ENCODE measurements at places on chromosomes 7 and 10. TPM values are rescaled to one million over a fixed set of nuclear protein-coding genes. Genes with fewer than 3 reads are reported as not detected.

DNA sequence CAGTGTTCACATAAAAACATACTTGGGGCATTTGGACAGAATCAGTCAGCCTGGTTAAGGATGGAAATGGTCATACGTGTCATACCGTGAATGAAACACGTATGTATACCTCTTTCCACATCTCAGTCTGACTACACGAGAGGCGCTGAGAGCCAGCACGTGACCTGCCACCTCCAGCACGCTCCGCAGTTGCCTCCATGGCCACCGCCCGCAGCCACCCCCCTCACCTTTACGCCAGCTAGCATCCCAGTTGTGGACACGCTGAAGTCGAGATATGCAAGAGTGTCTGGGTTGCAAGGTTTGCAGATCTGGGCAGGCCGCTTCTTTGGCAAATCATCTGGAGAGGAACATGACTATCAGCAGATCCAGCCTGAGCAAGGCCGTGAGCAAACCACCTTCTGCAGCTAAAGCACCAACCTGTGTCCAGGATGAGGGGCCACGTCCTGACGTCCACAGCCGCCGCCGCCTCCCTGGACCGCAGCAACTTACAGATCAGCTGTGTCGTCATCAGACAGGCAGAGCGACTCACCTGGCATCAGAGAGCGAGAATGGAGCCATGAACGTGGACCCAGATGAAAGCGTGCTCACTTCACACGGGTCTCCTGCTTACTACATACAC is 209.4 kb downstream of the ZMYND11 start:
- no peak for DNase-seq

DNA sequence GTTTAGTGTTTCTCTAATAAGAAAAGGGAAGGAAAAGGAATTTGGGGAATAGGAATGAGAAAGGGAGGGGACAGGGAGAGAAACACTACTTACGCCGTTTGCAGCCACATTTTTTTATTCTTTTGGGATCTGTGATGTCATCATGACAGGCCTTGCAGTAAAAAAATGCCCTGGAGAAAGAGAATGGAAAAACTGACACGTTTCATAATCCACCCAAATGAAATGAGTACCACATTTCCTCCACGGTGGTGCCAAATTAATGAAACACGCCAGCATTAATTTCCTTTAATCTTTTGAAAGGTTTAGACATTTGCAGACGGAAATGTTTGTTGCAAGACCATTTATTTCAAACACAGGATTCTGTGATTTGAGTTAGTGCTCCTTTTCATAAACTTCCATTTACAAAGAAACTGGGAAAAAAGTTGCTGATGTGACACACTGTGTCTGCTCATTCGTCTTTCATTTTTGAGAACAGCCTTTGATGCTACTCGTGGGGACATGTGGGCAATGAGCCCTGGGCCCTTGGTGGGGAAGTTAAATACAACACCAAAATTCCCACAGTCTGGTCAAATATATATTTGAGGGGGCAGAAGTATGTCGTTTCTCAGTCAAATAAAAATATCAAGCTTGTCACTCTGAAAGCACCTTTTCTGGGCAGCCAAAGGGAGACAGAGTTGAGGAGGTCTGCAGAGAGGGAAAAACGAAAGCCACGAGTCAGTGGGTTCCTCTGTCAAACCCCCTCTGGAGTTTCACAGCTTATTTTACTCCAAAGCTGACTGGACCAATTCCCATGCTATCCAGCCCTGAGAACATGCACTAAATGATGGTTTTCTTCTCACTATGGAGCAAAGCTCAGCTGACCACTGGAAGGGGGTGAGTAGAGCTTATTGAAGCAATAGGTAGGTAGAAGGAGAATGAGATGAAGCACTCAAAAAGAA is 625.5 kb downstream of the KCNMA1 start:
- DNase-seq, result no peak

NUPR2 gene
- total RNA-seq, result not detected

- no peak for DNase-seq
Measured at GRCh38 chr7:135159359-135160085, 11.0 kb downstream of the CYREN start.

GRCh38 chr10:35372329-35372728 is 36.0 kb downstream of the CCNY start:
- DNase-seq, result no peak

- DNase-seq, result no peak
Measured at GRCh38 chr10:6936931-6937330, 356.9 kb upstream of the PRKCQ start.

DNA sequence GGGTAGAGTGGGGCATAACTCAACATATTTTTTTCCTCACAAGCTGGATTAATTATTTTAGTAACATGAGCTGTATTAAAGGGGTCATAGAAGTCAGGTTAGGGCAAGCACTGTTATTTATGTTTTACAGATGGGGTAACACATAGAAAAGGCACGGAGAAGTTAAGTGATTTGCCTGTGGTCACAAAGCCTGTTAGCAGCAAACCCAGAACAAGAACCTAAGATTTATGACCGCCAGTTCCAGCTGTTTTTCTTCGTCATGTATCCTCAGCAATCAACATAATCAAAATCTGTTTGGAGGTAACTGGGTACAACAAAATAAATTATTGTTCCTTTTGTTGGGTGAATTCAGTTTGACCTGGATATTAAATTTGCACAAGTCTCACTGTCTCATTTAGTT is 57.2 kb upstream of the BET1 start:
- no peak for DNase-seq

GRCh38 chr7:128136215-128136597 is 104.9 kb upstream of the LEP start:
- no peak for DNase-seq

- DNase-seq, result no peak
Measured at GRCh38 chr10:103139803-103140202, 53.3 kb downstream of the NT5C2 start.

GRCh38 chr7:32762925-32763293 is 128.7 kb downstream of the KBTBD2 start:
- no peak for DNase-seq

- DNase-seq, result no peak
Measured at GRCh38 chr10:71909399-71910083, 54.7 kb upstream of the CHST3 start.

CFAP58 gene
- 0.03 TPM for total RNA-seq

NME8 gene
- not detected for total RNA-seq

DNA sequence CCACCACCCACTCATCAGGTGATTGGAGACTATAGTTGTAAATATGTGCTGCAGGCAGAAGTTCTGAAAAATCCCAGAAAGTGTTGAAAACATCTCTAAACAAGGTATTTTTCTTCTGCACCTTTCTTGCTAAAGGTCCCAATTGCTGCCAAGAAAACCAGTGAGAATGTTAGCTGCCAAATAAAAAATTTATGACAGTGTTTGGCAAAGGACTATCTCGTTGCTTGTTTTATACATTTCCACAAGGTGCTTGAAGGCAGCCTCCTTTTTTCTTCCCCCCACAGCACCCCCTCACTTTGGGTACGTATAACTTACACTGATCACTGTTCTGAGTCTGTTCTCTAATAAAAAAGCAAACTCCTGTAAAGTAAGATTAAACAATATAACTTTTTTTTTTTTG is 158.6 kb upstream of the TCF7L2 start:
- DNase-seq, result no peak

GRCh38 chr10:86857128-86857721 is 100.2 kb downstream of the MMRN2 start:
- no peak for DNase-seq

OR13A1 gene
- not detected for total RNA-seq

DNA sequence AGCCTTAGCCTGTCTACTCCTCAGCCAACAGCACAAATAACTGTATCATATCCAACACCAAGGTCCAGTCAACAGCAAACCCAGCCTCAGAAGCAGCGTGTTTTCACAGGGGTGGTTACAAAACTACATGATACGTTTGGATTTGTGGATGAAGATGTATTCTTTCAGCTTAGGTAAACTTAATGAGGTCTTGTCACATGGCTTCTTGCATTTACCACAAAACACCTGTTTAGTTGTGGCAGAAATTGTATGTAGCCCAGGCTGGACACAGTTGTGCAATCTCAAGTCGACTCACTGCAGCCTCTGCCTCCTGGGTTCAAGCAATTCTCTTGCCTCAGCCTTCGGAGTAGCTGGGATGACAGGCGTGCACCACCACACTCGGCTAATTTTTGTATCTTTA is 21.4 kb downstream of the CCAR1 start:
- no peak for DNase-seq

PLCE1 gene
- total RNA-seq, result 1.4 TPM

VOPP1 gene
- 133 TPM for total RNA-seq

SPDYE11 gene
- not detected for total RNA-seq

GTF2IRD1 gene
- total RNA-seq, result 41.5 TPM

- DNase-seq, result no peak
Measured at GRCh38 chr10:36232935-36233334, 590.8 kb upstream of the FZD8 start.

DNA sequence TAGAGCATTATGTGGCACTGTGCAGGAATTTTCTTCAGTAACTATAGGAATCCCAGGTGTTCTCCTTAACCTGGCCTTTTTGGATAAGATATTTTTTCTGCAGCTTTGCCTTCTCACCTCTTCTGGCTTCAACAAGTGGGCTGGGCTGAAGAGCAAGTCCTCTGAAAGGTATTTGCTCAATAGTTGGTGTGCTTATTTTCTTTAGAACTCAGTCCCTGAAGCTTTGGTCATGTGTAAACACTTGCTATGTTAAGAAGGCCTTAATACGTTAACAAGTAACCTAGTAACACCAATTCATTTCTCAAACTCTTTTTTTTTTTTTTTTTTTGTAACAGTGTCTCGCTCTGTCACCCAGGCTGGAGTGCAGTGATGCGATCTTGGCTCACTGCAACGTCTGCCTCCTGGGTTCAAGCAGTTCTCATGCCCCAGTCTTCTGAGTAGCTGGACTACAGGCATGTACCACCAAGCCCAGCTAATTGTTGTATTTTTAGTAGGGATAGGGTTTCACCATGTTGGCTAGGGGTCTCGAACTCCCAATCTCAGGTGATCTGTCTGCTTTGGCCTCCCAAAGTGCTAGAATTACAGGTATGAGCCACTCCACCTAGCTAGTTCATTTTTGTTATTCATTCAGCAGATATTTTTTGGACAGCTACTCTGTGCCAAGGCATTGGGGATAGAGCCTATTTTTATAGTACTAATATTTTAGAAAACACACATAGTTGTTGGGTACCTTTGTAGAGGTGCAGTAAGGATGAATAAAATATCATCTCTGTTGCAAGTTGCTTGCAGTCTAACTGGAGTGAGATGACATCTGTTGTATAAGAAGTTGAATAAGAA is 164.6 kb downstream of the SND1 start:
- no peak for DNase-seq

- no peak for DNase-seq
Measured at GRCh38 chr7:157657741-157658740, 321.2 kb downstream of the DNAJB6 start.

- no peak for DNase-seq
Measured at GRCh38 chr10:123551259-123551658, 114.9 kb upstream of the GPR26 start.

PLEKHS1 gene
- not detected for total RNA-seq

PAX4 gene
- total RNA-seq, result 1.0 TPM

- no peak for DNase-seq
Measured at GRCh38 chr7:105396566-105396965, 7.8 kb upstream of the SRPK2 start.

FOXI2 gene
- not detected for total RNA-seq

- no peak for DNase-seq
Measured at GRCh38 chr7:137862358-137862757, 15.6 kb upstream of the DGKI start.

ZCCHC24 gene
- not detected for total RNA-seq

FAM237B gene
- not detected for total RNA-seq

- DNase-seq, result no peak
Measured at GRCh38 chr7:154564676-154565075, 438.2 kb downstream of the PAXIP1 start.

- DNase-seq, result no peak
Measured at GRCh38 chr10:128151031-128151430, 24.8 kb upstream of the MKI67 start.

DNA sequence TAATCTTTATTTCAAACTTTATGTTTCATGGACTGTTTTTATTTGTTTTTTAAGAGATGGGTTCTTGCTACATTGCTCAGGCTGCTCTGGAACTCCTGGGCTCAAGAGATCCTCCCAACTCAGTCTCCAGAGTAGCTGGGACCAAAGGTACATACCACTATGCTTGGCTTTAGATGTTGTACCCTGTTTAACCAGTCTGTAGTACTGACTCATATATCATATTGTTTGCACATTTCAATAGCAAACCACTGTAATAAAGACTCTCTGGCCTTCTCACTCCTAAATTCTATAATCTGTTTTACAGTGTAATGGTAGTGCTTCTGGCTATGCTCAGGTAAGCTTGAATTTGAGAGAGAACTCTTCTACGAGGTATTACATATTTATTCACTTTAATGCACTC is 413.6 kb upstream of the PCDH15 start:
- DNase-seq, result no peak

STEAP2 gene
- total RNA-seq, result 8.2 TPM

CTTNBP2 gene
- 1.0 TPM for total RNA-seq

- peak; percentile 27 for DNase-seq
Measured at GRCh38 chr7:36871863-36872262, 147.6 kb upstream of the AOAH start.

GRCh38 chr7:108038986-108039385 is 36.0 kb upstream of the LAMB1 start:
- no peak for DNase-seq

DNA sequence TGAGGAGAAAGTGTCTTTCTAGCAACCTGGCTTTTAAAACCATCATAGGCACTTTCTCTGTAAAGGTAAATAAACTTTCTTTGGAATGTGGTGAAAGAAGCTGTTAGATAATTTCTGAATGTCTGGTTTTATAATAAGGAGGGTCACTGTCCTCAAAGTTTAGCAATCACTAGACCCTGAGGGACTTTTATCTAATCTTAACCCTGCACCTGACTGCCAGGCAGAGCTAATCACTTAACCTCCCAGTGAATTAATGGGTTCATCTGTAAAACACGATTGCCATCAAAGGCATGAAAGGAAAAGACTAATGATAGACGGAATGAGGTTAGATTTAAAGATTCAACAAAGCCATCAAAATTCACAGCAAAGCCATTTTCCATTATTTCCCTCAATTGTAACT is 553.8 kb downstream of the GRM8 start:
- peak; percentile 19 for DNase-seq

DNA sequence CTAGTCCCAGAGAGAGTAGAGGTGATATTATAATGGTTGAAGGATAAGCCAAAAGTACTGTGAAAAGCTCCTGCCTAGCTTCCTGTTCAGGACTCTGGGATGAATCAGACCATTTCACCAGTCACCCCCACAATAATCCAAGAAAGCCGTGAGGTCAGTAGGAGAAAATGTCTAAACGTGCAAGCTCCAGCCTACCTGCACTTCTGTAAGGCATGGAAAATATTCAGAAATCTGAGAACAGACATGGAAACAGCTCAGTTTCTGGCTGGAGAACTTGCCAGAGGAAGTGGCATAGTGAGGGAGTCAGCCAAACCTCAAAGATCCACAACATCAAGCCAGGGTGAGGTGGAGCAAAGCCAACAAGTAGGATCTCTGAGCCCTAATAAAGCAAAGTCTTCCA is 58.2 kb downstream of the ELAPOR2 start:
- no peak for DNase-seq

DNA sequence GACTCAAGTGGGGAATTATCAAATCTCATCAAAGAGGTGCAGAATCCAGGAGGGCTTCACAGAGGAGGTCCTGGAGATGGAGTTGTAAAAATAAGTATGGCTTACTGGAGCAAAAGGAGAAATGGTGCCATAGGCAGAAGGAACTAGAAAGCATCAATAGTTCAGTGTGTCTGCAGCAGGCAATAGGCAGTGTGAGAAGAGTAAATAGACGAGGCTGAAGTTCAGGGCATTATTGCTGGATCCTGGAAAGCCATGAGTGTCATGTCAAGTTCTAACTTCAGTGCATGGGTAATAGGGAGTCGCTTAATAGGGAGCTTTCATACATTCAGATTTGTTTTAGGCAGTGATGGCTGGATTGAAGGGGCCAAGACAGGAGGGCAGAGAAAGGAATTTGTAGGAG is 39.3 kb downstream of the CYP26A1 start:
- no peak for DNase-seq

Measured in HT-29 (cell line).